Hepatocyte (in vitro differentiated cells): ENCODE measurements at places on chromosomes 7 and 10. TPM values are rescaled to one million over a fixed set of nuclear protein-coding genes. Genes with fewer than 3 reads are reported as not detected.

- DNase-seq = no peak
Measured at GRCh38 chr10:18109341-18109870, 30.8 kb upstream of the CACNB2 start.

DNA sequence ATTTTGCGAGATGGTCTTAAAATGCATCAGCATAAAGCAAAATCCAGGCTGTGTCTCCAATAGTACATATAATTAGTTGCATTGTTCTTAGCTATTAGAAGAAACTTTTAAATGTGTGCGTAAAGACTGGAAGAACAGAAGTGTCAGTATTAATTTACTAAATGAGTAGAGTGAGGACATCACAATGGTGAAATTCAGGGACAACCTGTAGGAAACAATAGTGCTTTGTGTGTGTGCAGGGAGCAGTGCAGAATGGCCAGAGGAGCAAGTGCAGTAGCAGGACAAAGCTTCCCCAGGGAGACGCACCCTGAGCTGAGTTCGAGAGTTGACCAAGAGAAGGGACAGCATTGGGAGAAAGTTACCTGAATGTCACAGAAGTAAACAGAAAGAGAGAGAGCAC lies 13.7 kb downstream of the ITGB8 start:
- no peak for DNase-seq

GRCh38 chr7:22587322-22587721 lies 87.3 kb upstream of the STEAP1B start:
- no peak for DNase-seq

DNA sequence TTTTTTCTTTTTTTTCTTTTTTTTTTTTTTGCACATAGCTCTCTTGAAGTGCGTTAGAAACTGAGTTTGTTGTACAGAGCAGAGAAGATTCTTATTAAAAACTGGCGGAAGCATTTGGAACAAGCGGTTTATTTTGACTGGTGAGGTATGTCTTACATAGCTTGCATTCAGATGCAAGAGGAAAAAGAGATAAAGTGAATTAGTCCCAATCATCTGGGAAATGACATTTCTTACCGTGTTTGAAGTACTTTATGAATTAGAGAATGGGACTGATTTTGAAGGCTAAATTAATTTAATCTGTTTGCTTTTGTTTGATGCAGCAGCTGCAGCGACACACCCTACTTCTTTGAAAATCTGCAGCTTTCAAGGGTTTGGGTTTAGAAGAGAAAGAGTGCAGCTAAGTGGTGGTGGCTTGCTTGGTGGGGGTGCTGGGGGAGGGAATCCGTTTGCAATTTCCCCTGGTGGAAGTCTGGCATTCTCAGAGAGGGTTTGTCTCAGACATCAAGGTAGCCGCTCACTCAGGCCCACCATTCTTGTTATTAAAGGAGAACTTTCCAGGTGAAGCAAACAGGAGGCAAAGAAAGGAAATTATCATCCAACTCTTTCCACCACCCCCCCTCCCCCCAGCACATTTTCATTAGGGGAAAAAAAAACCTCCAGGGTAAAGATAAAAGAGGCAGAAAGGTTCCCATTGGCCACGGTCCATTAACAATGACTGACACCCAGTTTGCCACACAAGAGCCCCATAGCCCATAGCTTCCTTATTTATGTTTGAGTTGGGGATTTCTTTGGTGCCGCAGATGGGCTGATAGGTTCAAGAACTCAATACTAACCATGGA lies 231.7 kb downstream of the SKIDA1 start:
- DNase-seq = no peak

GRCh38 chr7:84693483-84693882 lies 493.4 kb downstream of the SEMA3D start:
- DNase-seq = no peak

DNA sequence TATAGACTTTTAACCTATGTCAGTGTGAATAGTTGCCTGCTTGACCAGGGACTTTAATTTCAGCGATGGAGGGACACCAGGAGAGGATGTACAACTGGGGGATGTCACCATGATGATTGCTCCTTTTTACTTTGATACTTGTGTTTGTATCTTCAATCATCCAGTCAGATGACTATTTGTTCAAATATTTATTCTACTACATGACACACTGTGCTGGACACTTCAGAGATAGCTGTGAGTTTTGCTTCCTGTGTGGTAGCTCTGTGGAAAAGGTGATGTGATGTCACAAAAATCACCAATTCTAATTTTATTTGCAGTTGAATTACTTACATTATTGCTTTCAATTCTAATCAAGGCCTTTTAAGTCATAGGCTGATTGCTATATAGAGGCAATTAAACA lies 62.7 kb upstream of the CREB5 start:
- DNase-seq = no peak

DNA sequence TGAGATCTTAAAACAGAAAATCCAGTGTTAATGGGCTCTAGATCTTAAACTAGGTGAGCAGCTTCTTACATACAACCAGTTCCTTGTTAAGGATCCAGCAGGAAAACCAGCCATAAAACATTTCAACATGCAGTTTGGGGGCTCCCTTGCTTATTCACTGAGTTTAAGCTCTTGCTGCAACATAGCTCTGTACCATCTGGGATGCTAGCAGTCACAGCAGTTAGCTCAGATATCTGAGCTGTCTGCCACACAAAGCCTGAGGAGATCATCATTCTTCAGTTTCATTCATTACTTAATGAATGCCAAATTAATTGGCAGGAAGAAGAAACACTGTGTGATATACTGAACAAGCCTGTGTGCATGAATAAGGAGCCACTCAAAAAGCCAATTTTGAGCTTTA lies 62.8 kb downstream of the PODXL start:
- no peak for DNase-seq

GRCh38 chr7:157769086-157769485 lies 432.3 kb downstream of the DNAJB6 start:
- DNase-seq = no peak

DNA sequence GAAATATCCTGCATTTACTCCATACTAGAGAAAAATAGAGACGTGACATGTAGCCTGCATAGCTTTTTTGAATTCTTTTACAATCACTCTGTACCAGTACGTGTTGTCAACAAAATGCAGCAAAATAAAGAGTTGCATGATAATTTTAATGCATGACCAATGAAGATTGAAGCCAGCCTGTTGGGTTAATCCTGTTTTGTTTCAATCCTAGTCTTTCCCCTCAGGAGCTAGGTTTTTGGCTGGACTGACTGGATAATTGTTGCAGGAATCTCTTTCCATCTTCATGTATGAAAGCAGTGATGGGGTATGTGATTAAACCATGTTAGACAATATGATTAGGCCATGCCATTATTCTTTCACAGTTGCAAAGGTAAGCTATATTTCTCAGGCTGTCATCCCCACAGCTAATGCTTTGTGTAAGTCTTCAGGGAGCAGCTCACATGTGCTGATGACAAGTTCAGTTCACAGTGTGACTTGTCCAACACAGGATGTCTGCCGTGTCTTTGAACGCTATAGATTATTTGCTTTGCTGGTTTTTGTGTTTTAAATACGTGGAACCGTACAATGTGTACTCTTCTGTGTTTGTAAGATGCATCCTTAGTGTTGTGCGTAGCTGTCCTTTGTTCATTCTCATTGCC lies 24.4 kb downstream of the PAPSS2 start:
- no peak for DNase-seq

GRCh38 chr10:96305019-96305418 lies 785 bp downstream of the DNTT start:
- DNase-seq = no peak

- DNase-seq = no peak
Measured at GRCh38 chr10:62323751-62324150, 50.4 kb upstream of the ZNF365 start.

DNA sequence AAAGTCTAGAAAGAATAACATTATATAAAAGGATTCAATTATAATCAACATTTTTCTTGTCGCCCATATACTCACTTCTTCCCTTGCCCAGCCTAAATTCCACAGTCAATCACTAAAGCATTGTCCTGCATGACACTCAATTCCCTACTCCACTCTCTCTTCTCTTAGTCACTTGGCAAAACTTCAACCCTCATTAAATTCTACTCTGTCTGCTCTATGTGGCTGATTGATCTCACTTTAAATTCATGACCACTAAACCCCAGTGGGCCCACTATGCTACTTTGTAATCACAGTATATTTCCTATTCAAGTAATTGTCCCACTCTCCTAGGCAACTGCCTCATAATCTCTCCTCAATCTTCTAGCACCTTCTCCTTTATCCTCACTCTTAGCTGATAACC lies 54.1 kb downstream of the MTERF1 start:
- DNase-seq = no peak

DNA sequence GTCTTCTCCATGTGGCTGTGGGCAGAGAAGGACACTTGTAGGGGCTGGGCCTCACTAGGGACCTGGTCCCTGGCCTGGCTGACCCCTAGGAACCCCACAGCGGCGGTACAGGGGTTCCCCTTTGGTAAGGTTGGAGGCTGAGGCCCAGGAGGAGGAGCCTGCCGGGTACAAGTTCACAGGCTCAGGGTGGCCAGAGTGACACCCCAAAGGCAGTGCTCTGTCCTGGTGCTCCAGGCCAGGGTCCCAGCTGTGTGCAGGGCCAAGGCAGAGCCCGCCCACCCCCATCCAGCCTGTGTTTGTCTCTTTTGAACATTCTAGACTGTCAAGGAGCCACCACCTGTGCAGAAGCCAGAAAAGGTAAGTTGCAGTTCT lies 23.3 kb downstream of the ANTXRL start:
- DNase-seq = no peak

DNA sequence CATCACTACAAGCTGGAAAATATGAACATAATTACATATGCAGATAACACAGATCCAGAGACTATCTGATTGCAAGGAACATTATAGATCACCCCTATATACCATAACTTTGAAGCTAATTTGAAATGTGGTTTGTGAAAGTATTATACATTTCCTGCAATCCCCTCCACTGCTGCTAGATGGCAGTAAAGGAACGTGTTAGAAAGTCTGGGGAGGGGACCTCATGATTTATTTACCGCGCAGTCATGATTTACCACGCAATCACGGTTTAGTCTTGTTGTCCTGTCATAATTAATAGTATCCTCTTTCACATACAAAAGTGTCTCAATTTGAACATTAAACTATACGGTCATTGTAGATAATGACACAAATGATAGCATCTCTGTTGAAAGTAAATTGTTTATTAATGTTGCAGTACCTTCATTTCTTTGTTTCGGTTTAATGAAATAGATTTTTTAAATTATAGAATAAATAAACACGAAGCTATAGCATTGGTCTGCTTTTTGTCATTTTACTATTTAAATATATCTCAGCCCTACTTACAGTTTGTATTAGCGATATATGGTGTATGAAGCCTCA lies 145.3 kb upstream of the PRSS1 start:
- DNase-seq = peak; percentile 73

- peak; percentile 5 for DNase-seq
Measured at GRCh38 chr7:111092406-111093236, 1.7 kb downstream of the LRRN3 start.

DNA sequence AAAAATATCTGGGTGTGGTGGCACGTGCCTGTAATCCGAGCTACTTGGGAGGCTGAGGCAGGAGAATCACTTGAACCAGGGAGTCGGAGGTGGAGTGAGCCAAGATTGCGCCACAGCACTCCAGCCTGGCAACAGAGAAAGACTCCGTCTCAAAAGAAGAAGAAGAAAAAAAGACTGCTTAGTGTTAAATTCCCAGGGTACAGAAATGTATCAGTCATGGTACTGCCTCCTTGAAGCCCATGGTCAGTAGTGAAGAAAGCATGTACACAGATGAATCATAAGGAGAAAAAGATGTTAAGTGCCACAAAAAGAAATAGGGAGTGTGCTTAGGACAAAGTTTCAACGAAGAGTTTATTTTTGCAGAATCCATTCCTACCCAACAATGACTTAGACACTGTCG lies 62.5 kb upstream of the KMT2E start:
- no peak for DNase-seq

Gene MYO1G
- polyA plus RNA-seq = 0.10 TPM in 1 of 2 replicates, not detected in the other

Gene TRIL
- polyA plus RNA-seq = 1.2 and 2.5 TPM in 2 replicates

Gene RAMP3
- not detected in 2 replicates for polyA plus RNA-seq

Gene MSS51
- polyA plus RNA-seq = 0.48 and 0.74 TPM in 2 replicates

Gene DGKI
- polyA plus RNA-seq = 0.47 and 2.4 TPM in 2 replicates

Gene CALML5
- not detected in 2 replicates for polyA plus RNA-seq

Gene BCL7B
- polyA plus RNA-seq = 54.0 and 60.3 TPM in 2 replicates
